Epithelial cell of esophagus (primary cell): ENCODE measurements at places on chromosomes 6 and 20.
A peak's percentile ranks its signal among the peaks of the same experiment; 100 is the strongest.

DNA sequence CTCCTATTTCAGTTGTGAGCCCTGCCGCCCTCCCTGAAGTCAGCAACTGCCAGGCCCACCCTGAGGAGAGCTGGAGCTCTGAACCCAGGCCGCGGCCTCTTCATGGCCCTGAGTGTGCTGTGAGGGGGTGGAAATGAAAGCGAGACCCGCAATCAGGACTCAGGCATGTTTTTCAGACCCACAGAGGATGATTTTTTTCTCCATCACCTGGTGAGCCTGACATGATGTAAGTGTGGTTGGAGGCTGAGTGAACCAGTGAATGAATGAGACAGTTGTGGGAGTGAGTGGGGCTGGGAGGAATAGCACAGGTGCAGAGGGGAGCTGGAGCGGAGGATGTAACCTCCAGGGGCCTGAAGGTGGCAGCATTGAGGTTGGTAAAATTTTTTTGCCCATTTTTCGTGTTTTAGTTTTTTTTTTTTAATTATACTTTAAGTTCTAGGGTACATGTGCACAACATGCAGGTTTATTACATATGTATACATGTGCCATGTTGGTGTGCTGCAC lies 18.3 kb downstream of the RAET1L start:
- peak; percentile 29 for DNase-seq

GRCh38 chr6:52164319-52165094 lies 21.7 kb upstream of the IL17A start:
- no peak for DNase-seq

DNA sequence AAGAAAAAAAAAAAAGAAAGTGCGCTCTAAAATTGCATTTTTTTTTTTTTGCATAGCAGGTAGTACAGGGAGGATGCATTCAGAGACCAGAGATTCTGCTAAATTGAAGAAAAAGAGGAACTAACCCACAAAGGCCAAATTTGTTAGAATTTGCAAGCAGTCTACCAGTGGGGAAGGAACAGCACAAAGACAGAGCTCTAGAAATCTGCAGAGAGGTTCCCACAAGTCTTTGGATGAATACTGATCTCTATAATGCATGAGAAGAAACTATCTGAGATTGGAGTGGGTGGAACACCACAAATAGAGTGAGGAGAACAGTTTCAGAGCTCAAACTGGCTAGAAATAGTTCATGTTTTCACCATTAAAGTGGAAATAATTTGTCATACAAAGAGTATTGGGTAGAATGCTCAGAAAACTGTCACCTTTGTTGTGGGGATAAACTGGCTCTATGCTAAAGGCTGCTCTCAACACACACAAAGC lies 79.6 kb upstream of the AHI1 start:
- no peak for DNase-seq

- DNase-seq = peak; percentile 51
Observed at GRCh38 chr6:48139818-48140614, 29.0 kb upstream of the PTCHD4 start.

- peak; percentile 80 for DNase-seq
Observed at GRCh38 chr20:19973961-19974629, 43.1 kb upstream of the NAA20 start.

DNA sequence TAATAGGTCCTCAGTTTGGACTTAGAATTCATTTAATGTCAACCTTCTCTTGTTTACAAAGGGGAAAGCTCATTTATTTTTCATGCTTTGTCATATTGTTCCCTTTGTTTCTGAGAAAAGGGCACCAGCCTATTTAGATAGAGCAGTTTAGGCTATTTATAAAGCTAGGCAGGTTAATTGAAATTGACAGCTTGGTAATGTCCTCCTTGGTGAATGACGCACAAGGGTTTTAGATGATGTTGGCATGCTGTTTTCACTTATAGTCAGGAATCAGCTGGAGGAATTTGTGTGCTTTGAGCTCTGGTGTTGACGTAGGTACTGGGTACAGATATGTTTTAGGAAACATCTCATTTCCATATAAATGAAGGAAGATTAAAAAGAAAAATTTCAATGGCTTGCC lies 45.2 kb downstream of the BCKDHB start:
- no peak for DNase-seq

DNA sequence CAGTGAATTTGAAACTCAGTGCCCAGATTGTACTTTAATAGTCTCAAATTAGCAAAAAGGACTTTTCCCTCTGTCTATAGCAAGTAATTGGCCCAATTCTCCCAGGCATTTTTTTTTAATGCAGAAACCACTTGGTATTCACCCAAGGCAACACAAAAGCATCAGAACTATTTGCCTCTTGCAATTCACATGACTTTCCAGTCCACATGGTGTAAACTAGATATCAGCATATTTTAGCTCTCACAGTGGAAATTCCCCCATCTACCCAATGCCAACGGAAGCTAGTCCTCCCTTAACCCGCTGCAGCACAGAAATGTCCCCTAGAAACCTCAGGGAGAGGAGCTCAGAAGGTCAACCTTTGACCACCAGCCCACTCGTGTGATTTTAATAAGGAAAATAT lies 103.4 kb upstream of the CDYL start:
- no peak for DNase-seq

- DNase-seq = peak; percentile 2
Observed at GRCh38 chr6:103617642-103618041, 1242.1 kb downstream of the HACE1 start.

DNA sequence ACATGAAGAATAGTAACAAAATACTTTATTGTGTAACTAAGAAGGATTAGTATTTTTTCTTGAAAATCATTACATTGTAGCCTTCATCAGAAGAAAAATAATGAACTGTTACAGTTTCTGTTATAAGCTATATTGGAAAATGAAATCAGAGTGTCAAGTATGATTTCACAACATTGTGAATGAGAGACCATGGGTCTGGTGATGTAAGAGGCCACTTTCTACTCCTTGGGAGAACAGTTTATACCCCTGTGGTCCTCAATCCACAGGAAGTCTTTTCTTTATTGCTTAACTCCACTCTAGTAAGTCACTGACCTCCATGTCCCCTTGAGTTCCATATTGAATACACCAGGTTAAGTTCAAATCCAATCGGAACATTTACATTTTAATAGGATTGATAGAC lies 218.7 kb upstream of the FERMT1 start:
- DNase-seq = no peak

GRCh38 chr6:114740547-114740946 lies 397.7 kb upstream of the HS3ST5 start:
- no peak for DNase-seq
